ENCODE measurements at places on chromosomes 2 and 18.

DNA sequence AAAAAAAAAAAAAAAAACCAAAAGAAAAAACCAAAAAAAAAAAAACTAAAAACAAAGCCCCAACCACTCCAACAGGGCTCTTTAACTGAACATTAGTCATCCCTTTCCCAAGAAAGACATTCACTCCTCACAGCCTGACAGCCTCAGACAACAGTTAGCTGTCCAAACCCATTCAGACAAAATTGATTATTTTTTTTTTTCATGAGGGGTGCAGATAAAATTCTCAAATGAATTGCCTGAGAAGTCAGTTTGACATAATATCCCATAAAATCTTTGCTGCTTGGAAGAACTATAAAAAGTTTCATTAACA lies 206.1 kb upstream of the REV1 start:
- DNase-seq = no peak

DNA sequence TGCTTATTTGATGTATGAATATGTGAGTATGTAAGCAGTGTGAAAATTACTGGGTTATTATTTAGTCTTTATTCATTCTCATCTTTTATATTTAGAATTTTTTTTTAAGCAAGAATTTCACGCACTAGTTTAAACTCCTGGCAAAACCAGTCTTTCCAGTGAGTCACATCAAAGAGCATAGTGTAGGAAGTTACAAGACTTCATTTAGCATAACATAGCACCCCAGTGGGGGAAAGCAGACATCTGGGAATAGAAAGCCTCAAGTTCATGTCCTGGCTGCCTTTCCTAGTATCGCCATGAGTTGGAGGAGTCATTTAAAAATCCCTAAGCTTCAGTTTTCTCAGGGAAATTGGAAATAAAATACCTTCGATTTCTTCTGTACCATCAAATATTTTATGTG lies 408.3 kb downstream of the NUP35 start:
- DNase-seq = no peak

DNA sequence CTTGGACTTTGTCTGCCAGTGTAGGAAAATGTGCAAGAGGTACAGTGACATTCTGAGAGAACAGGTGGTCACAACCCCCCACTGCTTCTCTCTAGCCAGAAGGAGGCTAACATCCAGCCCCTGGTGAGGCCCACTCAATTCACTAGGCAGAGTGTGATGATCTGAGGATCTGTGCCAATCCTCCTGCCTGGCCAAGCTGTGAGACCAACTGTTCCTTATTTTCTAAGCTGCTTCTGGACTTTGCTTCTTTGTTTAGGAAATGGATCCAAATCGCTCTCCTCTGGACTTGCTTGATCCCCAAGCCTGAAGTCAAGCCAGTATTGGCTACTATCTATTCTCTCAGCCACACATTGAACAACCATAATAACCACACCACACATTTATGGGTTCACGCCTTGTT lies 202.8 kb downstream of the PIK3C3 start:
- no peak for DNase-seq

GRCh38 chr2:9325428-9325827 lies 97.9 kb downstream of the ITGB1BP1 start:
- no peak for DNase-seq

GRCh38 chr2:131105156-131105949 lies at the start of gene PLEKHB2:
Gene PLEKHB2 (plus strand): TSS chr2:131105336. CDS start chr2:131120942, 15,606 bp downstream.
- peak; percentile 78 for DNase-seq

GRCh38 chr2:49770919-49771318 lies 616.6 kb upstream of the FSHR start:
- DNase-seq = no peak

- no peak for DNase-seq
Measured at GRCh38 chr2:157784169-157784822, 91.8 kb downstream of the ACVR1 start.

GRCh38 chr2:224183086-224183485 lies 144.0 kb upstream of the SERPINE2 start:
- no peak for DNase-seq

DNA sequence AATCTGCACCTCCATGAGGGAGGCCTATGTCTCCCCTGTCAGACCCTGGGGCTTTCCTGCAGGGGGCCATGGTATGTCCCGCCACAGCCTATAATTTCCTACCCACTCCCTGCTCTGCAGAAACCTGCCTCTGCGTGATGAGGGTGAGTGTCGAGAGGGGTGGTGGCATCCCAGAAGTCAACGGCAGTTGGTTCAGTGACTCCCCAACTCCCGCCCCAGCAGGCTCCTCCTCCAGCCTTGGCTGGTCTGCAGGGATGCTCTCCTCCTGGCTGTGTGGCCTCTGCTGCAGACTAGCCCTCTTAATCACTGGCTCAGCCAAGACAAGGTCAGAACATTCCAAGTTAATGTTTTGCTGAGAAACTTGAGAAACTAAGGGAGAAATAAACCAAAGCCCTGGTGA lies 13.3 kb downstream of the CELF4 start:
- no peak for DNase-seq

GRCh38 chr2:20185176-20186022 lies 39.5 kb downstream of the SDC1 start:
- no peak for DNase-seq

GRCh38 chr2:62744603-62745002 lies 39.1 kb downstream of the EHBP1 start:
- DNase-seq = no peak

- DNase-seq = no peak
Measured at GRCh38 chr2:240648650-240649275, 23.5 kb downstream of the GPR35 start.

DNA sequence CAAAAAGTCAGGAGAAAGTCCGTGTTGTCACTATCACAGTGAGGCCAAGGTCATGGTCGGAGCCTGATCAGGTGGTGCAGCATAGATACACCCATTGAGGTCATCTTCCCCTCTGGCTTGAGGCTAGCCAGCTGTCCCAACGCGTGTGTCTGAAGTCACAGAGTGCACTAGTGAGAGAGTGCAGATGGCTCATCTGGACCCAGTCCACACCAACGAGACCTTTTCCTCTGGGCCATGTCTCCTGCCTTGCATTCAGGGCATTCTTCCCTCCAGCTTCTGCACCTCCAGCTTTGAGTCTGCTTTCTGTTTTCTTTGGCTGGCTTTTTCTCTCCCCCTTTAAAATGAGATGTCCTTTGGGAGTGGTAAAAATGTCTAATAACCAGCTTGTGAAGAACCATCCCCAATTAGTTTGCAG lies 146.9 kb downstream of the TDRD15 start:
- no peak for DNase-seq

- DNase-seq = no peak
Measured at GRCh38 chr2:64017811-64018700, 1.2 kb downstream of the VPS54 start.

DNA sequence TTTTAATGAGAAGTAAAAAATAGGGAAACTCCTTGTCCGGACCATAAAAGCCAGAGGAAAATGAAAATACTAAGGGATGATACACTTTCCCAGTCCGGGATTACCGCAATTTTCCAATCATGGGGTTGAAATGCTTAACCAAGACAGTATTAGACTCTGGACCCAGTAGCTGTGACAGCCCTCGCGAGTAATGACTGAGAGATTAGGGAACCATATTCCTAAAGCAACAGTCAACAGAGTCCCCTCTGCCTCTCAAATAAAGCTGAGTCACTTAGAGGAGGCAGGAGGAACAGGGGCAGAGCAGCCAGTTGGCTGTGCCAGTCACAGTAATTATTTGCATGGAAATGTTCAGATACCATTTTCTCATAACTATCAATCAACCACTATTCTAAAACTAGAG lies 34.8 kb downstream of the GPATCH11 start:
- no peak for DNase-seq

DNA sequence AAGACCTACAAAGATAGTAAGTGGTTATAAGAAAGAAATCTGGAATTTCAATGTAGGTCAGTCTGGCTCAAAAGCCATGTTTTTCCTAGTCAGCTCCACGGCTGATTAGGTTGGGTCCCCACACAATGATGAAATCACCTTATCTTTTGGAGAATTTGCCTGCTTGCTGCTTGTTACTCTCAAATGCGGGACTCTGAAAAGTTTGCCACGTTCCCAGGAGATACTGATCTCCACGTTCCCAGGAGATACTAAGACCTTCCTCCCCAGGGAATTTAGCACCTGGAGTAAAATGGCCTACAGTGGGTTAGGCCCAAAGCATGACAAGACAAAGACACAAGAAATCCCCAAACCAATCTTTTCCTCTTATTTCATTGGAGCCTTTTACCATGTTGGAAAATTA lies 449.6 kb downstream of the TNS1 start:
- DNase-seq = no peak

DNA sequence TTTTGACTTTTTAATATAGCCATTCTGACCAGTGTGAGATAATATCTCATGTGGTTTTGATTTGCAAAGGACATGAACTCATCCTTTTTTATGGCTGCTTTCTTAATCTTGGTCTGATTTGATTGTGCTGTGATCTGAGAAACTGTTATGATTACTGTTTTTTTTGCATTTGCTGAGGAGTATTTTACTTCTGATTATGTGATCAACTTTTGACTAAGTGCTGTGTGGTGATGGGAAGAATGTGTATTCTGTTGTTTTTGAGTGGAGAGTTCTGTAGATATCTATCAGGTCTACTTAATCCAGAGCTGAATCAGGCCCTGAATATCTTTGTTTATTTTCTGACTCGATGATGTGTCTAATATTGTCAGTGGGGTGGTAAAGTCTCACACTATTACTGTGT lies 16.8 kb downstream of the SP140L start:
- DNase-seq = no peak

- DNase-seq = no peak
Measured at GRCh38 chr18:34695310-34695709, 14.8 kb upstream of the DTNA start.

DNA sequence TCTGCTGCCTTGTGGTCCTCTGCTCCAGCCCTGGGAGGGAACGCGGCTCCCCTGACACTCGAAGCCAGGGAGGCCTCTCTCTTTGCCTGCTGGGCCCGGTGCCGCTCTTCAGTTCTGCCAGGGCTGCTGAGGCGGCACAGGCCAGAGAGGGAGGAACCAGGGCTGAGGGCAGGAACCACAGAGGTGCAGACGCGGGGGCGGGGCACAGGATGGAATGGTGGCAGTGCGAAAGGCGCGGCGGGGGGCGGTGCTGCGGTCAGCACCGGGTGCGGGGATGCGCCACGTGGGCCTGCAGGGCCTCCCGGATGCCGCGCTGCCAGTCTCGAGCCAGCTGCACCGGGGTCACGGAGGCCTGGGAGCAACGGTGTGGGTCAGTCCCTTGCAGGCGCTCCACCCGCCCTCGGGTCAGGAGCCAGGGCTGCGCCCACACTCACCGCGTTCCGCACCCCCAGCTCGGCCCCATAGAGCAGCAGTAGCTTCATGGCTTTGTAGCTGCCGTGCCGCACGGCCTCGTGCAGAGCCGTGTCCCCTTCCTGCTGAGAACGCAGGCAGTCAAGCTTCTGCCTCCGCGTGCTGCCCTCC lies 4.4 kb downstream of the ANKRD23 start:
- peak; percentile 52 for DNase-seq

DNA sequence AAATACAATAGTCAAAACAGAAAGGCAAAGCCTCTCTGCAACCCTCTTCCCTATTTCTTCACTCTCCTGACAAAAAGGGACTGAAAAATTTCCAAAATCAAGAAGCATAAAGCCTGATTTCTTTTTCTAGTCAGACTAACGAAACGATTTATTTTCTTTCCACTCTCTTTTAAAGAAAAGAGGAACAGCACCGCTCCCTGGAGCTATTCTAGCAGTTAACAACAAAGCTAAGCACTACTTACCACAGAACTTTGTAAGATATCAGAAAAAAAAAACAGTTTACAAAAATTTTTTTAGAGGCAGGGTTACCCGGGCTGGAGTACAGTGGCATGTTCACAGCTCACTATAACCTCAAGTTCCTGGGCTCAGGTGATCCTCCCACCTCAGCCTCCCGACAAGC lies 14.4 kb upstream of the FHL2 start:
- DNase-seq = no peak

GRCh38 chr2:40273734-40274182 lies 178.1 kb downstream of the SLC8A1 start:
- DNase-seq = no peak

DNA sequence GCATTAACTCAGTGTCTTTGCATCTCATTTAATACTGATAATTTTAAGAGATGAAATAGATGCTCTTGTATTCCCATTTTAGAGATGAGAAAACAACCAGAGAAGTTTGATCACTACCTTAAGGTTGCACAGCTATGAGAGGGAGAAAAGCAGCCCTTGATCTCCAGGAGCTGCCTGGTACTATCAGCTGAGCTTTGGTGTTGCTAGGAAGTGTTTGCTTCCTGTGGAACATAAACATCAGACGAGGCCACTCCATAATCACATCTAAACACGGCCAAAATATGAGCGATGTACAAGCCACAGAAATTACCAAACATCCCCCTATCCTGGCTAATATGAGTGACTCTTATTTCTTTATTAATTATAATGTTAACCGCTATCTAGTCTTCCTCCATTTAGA lies 620 bp upstream of the WDFY1 start:
- no peak for DNase-seq

- DNase-seq = no peak
Measured at GRCh38 chr2:27400348-27401135, 8.8 kb downstream of the PPM1G start.

- DNase-seq = no peak
Measured at GRCh38 chr2:54370405-54371104, 85.6 kb upstream of the SPTBN1 start.

GRCh38 chr2:71896385-71897136 lies 251.1 kb downstream of the CYP26B1 start:
- no peak for DNase-seq

DNA sequence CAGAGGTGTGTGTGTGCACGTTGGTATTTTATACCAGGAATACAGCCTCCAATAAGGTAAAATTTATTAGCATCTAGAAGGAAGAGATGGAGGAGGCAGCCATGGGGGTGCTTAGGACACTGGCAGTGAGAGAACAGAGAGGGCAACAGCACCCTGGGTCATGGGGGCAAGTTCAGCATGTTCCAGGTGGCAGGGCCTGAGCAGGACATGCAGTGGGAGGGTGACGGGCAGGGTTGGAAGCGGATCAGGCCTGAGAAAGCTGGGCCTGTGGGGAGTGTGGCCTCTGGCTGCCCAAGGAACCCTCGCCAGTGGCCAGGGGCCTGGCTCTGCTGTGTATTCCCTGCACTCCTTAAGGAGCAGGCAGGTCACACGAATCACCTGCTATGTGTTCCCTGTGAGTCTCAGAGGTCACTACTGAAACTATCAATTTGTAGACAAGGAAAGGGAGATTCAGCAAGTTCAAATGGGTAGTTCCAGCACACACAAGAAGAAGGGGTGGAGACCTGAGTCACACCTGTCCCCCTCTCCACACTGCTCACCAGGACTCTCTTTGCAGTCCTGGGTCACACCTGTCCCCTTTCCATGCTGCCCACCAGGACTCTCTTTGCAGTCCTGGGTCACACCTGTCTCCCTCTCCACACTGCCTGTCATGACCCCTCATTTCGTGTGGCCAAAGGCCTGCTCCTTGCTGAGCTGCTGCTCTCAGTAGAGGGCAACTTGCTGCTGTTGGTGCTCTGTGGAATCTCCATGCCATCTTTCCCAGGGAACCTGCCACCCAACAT lies 463.9 kb upstream of the HS6ST1 start:
- DNase-seq = no peak

GRCh38 chr2:20604951-20605381 lies 45.9 kb downstream of the HS1BP3 start:
- no peak for DNase-seq
